SK-N-MC (cell line): ENCODE measurements at places on chromosomes 4 and X.
A peak's percentile ranks its signal among the peaks of the same experiment; 100 is the strongest.

DNA sequence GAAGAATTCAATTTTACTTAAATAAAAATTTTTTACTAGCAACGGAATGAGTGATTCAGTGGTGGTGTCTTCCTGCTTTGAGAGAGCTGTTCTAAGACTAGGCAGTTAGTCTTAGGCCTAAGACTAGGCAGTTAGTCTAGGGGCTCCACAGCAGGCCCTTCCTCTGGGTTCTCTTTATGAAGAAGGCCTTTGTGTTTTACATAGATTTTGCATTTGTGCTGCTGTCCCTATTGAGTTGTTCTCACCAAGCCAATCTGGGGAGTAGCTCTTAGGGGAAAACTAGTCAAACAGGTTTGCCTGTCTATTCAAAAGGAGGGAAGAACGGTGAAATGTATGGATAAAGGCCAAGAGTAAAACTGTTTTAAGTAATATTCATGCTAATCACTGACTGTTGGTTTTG, 7.6 kb downstream of the UGT8 start:
- no peak for DNase-seq

DNA sequence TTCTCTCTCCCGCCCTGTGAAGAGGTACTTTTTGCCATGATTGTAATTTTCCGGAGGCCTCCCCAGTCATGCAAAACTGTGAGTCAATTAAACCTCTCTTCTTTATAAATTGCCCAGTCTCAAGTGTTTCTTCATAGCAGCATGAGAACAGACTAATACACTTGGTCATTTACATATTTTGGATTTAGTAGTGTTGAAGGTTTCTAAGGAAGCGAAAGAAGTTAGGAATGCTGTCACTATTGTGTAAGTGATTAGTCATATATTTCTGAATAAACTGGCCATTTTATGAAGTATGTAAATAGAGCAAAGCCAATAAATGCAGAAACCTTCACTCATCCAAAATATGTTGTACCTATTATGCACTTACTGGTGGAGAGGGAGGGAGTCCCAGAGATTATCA, 34.4 kb upstream of the GK2 start:
- DNase-seq, result no peak

DNA sequence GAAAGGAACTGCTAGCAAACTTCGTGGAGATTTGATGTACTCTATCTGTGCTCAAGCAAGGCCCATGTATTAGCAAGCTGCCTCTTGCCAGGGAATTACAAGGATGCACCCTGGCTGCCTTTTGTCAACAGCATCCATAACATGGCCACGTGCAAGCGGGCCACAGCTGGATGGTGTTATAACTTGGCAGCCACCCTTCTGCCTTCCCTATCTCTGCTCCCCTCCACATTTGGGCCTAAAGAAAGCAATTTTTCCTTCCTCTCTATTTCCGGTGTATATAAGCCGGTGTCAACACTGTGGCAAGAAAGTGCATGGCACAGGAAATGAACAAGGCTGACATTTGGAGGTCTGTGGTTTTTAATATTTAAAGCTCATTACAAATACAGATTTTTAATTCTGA, 94.8 kb downstream of the CLNK start:
- DNase-seq, result peak; percentile 42

- no peak for DNase-seq
Observed at GRCh38 chr4:92182006-92182735, 121.6 kb upstream of the GRID2 start.

DNA sequence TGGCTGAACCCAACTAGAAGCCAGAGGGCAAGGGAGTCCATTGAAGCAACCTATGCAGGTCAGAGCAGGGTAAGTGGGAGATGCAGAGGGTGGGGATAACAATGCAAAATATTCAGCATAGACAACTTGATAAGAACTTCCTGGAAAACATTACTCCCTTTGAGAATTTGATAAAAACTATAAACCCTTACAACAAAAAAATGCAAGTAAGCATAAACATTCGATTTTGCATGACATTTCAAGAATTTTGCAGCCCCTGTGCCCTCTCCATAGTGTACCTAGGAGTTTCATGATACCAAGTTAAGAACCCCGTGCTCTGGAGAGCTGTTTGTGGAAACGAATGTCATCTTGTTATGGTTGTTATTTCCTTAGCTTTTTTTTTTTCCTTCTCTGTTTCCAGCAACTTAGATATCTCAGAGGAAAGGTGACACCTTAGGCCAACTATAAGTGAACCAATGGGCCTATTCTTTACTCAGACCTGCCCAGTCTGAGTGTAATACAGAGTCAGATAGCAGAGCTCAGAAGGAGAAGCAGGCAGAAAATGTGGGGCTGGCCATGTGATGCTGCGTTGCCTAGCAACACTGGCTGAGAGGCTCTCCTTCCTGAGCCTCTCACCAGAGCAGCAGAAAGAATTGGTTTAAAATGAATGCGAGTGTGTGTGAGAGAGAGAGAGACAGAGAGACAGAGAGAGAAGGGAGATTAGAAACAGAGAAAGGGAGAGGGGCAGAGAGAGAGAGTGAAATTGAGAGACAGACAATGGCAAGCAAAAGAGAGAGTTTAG, 36.7 kb upstream of the GABRQ start:
- DNase-seq, result no peak

- DNase-seq, result no peak
Observed at GRCh38 chr4:119206178-119206577, 6.3 kb upstream of the USP53 start.
